ENCODE measurements at places on chromosomes 5 and 9.

- DNase-seq, result no peak
Measured at GRCh38 chr5:138732933-138733332, 20.3 kb upstream of the CTNNA1 start.

- no peak for DNase-seq
Measured at GRCh38 chr5:90983711-90984124, 399.4 kb downstream of the ARRDC3 start.

DNA sequence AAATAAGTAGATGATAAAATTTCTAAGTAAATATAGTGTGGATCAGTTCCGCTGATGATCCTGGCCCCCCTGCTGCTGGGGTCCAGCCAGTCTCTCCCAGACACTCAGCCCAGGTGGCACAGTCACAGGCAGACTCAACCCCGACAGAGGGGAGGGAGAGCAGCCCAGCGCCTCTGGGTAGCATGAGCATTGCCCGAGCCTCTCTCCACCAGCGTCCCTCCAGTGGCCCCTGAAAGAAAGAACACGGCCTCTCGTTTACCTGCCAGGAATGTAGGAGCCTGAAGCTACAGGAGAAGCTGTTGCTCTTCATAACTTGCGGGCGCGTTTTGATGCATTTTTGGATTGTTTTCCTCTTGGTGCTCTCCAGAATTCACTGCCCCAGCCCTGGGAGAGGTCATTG is 68.8 kb upstream of the ICE1 start:
- DNase-seq, result no peak

GRCh38 chr9:94161673-94162072 is 77.4 kb downstream of the PTPDC1 start:
- DNase-seq, result no peak

GRCh38 chr5:169973056-169973455 is 7.2 kb downstream of the INSYN2B start:
- no peak for DNase-seq

DNA sequence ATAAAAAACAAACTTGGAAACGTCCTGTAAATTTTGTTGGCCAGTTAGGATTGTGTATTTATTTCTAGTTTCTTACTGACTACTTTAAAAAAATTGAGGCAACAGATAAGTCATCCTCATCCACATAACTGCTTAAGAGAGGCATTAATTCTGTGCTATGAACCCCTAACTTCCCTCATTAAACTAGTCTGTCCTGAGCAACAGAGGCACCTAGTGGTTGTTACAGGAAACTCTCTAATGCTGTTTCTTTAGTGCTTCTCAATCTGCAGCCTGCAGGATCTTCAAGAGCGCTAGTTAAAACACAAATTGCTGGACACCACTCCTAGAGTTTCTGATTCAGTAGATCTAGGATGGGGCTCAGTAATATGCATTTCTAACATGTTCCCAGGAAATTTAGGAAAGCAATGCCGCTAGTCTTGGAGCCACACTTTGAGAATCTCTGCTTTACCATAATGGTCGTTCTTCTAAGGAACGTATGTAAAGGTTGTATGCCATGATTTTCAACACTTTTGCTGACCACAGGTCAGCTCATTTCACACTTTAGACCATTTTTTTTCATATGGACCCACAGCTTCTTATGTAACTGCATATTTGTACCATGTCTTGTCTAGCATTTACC is 410.1 kb upstream of the SMARCA2 start:
- DNase-seq, result peak; percentile 42

DNA sequence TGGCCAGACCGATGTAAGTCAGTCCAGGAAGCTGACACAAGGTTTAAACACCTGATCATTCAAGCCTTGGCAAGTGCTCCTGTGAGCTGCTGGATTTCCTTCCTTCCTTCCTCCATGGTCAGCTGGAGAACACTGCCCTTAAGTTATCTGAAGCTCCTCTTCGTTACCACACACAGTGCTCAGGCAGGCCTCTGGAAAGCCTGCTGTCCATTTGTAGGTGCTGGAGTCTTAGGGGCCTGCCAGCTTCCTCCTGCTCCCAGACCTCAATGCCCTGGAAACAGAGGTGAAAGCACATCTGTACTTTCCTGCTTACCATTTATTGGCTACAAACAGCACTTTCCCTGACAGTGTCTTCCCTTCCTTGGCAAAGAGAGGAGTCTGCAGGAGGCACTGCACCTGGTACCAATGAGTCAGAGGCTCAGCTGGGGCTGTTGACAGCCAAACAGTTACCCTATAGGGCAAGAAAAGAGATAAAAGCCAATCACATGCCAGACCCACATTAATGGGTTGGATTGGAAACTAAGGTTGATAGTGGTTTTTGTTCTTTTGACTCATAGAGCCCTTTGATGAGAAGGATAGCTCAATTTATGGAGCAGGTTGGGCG is 72.6 kb upstream of the PUM3 start:
- no peak for DNase-seq

DNA sequence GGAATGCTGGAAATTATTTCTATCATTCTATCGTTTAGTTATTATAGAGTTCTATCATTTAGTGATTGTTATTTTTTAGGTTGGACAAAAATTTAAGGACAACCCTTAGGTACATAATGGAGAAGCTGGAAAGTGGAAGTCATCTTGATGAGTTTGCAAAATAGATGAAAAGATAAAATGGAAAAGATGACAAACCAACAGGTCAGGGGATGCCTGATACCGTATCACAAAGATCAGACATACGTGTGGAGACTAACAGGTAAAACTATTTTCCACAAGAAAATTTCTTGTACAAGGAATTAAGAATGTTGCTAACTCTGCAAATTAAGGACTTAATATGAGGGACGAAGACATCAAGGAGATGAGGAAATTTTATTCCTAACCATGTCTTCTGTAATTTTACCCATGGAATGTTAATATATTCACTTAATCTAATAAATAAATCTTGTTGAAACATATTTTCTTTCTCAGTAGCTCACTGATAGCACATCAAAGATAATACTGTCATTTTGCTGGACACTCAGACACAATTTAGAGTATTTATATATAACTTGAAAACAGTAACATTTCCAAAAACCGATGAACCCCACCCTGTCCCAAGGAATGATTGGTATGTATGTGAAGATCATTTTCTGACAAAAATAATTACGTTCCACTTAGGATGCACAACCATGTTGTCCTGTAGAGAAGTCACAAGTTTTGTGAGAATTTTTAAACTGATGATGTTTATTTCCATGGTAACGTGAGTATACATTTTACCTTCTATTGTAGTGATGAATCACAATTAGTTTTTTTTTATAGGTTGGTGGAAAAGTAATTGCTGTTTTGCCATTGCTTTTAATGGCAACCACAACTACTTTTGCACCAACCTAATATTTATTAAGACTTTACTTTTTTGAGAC is 2.6 kb downstream of the LURAP1L start:
- DNase-seq, result no peak

DNA sequence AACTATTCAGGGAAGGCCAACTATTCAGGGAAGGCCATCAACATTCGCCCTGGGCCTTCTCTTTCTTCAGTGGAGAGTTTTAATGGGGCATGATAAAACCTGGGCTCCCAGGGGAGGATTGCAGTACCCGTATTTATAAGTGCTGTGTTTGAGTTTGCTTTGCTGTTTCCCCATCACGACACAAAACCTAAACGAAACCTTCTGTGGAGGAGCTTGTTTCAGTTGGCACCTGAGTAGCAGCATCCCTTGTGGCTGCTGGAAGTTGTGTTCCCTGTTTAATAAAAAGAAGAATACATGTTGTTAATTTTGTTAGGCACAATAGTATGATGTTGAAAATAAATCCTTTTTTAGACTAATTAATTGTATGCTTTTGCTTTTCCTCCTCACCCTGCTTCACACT is 8.3 kb downstream of the WDR31 start:
- no peak for DNase-seq

GRCh38 chr5:15191012-15191411 is 309.0 kb upstream of the FBXL7 start:
- DNase-seq, result no peak

DNA sequence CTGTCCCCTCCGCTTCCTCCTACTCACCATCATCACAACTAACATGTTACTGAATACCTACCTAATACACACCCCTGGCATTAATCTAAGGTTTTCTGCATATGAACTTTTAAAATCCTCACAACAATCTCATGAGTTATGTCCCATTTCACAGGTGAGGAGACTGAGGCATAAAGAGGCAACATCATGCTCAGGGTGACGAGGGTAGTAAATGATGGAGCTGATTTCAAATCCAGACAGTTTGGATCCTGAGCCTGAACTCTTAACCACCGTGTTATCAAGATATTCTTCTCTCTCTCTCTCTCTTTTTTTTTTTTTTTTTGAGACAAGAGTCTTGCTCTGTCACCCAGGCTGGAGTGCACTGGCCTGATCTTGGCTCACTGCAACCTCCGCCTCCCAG is 12.9 kb upstream of the EEIG1 start:
- no peak for DNase-seq

GRCh38 chr9:92171822-92172221 is 56.6 kb upstream of the SPTLC1 start:
- no peak for DNase-seq

DNA sequence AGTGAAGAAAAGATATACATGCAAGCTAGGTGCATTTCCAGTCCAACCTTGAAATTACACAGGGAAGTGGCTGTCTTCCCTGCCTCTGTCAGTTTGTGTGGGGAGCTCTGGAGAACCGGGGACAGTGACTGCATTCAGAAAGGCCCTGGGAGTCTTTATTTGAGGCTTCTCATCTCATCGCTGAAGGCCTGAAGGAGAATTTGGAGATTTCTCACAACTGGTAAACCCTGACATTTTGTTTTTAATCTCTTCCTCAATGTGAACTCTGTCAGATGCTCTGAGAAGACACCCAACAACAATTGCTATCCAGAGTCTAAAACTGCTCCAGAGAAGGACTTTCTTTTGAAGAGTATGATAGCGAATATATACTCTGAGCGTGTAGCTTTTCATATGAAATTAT is 33.0 kb downstream of the MACIR start:
- DNase-seq, result no peak

GRCh38 chr5:43926923-43927322 is 323.9 kb downstream of the NNT start:
- DNase-seq, result no peak

GRCh38 chr5:95963650-95964410 is 2.2 kb upstream of the ELL2 start:
- no peak for DNase-seq

GRCh38 chr9:127528422-127529251 is 77.3 kb downstream of the LRSAM1 start:
- DNase-seq, result no peak

DNA sequence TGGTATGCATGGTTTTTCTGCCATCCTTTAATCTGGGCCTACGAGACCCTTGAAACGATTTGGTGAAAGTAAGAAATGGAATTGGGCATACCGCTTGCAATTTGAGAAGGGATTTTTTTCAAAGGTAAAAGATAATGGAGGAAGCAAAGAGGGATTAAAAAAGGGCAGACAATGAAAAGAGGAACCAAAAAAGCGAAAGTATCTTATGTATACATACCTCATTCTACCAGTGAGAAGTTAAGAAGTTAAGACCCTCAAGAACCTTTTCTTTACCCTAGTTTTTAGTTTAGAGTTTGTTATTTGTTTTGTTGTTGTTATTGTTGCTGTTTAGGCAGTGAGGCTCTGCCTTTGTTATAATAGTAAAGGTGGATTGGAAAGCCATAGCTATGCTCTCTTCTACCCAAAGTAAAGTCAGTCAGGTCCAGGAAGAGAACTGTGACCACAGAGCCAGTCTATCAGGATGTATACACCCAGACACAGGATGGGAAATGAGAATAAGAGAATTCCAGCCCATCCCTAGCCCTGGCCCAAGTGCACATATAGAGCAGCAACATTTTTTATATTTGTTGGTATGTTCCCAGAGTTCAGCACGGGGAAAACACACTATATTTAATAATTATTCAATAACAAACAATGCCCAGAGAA is 166.6 kb downstream of the RFX3 start:
- DNase-seq, result no peak

DNA sequence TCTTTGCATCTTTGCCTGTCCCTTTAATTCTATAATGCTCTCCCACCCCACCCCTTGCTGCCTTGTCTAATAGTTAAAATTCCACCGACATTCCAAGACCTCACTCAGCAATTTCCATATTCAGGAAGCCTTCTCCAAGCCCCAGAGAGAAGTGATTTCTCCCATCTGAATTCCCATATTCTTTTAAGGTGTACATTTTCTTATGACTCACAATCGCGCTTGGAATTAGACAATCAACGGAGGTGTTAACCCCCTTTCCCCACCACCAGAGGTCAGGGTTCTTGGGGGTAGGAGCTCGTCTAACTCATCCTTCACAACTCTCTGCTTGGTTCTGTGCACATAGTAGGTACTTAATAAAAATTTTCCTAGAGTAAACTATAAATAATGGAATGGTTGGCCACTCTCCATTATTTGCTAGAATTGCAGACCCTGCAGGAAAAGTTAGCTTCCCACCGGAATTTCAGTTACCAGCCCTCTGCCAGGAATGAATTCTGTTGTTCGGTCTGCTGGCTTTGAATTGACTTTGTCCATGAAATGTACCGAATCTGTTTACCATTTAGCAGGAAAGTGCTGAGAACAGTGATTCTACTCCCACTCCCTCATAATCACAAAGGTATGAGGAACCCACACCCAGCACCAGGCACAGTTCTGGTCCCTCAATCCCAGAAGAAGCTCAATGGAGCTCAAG is 5.0 kb downstream of the KCNIP1 start:
- peak; percentile 74 for DNase-seq

GRCh38 chr5:84028093-84028492 is 307.4 kb upstream of the HAPLN1 start:
- DNase-seq, result peak; percentile 86

DNA sequence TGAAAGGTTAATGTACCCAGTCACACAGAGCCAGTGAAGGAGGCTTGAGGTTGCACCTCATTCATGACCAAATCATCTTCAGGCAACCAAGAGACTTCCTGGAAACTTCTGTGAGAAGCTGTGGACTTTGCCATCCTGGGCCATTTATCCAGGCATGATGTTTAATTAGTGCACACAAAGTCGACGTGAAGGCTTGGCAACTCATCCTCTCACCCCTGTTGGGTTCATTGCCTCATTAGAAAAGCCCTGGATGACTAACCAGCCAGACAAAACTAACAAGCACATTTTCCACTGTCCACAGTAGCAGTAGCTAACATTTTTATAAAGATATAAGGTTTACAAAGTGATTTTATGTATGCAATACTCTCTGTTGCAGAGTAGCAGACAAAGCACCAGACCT is 65.7 kb upstream of the ZNF462 start:
- peak; percentile 39 for DNase-seq

DNA sequence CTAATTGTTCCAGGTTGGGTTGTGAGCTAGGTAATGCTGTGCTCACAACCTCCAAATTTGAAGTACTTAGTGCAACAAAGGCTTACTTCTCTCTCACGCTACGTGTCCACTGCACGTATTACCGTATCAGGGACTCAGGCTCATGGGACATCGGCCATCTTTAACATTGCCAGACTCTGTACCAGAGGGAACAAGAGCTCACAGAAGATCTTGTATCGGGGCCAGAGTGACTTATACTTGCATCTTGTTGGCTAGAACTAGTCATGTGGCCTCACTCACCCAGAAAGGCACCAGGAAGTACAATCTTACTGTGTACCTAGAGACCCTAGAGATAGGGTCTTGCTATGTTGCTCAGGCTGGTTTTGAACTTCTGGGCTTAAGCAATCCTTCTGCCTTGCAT is 81.1 kb upstream of the KLF9 start:
- no peak for DNase-seq

GRCh38 chr5:5416733-5417132 is 5.7 kb upstream of the ICE1 start:
- DNase-seq, result no peak

Data from fibroblast of skin of scalp (primary cell).